Right atrium auricular region (tissue), 2 donors: ENCODE measurements at places on chromosomes 1 and 21.

- DNase-seq = no peak
Measured at GRCh38 chr1:111253876-111254275, 26.4 kb downstream of the CHI3L2 start.

GRCh38 chr1:68675336-68675735 is 178.5 kb upstream of the DEPDC1 start:
- DNase-seq = no peak

GRCh38 chr1:108082738-108083562 is 117.2 kb downstream of the SLC25A24 start:
- no peak for DNase-seq

- DNase-seq = no peak
Measured at GRCh38 chr1:8145545-8146202, 119.6 kb upstream of the ERRFI1 start.

- DNase-seq = no peak
Measured at GRCh38 chr1:201748335-201748734, 80.6 kb upstream of the IPO9 start.

GRCh38 chr21:16044676-16045075 is 314.9 kb downstream of the USP25 start:
- no peak for DNase-seq

GRCh38 chr1:94962409-94963265 is 35.7 kb upstream of the CNN3 start:
- DNase-seq = no peak

- DNase-seq = no peak
Measured at GRCh38 chr1:17849216-17849615, 94.1 kb downstream of the ACTL8 start.

- DNase-seq = no peak
Measured at GRCh38 chr1:209845408-209845725, 17.6 kb downstream of the UTP25 start.
